ENCODE measurements at places on chromosomes 1 and 21. TPM values are rescaled to one million over a fixed set of nuclear protein-coding genes. Genes with fewer than 3 reads are reported as not detected.
A peak's percentile ranks its signal among the peaks of the same experiment; 100 is the strongest.

DNA sequence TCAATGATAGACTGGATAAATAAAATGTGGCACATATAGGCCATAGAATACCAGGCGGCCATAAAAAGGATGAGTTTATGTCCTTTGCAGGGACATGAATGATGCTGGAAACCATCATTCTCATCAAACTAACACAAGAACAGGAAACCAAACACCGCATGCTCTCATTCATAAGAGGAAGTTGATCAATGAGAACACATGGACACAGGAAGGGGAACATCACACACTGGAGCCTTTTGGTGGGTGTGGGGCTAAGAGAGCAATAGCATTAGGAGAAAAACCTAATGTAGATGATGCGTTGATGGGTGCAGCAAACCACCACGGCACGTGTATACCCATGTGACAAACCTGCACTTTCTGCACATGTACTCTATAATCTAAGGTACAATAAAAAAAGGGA, 883.4 kb upstream of the PRMT6 start:
- DNase-seq = no peak

GRCh38 chr1:49323925-49324540, 547.3 kb upstream of the BEND5 start:
- DNase-seq = no peak

DNA sequence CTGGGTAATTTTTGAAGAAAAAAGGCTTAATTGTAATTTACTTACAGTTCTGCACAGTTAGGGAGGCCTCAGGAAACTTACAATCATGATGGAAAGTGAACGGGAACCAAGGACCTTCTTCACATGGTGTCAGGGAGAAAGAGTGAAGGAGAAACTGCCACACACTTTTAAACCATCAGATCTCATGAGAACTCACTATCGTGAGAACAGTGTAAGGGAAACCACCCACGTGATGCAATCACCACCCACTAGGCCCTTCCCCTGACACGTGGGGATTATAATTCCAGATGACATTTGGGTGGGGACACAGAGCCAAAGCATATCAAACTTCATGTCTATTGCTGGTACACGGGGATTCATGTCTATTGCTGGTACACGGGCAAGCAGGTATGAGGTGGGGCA, 5.3 kb upstream of the SFT2D2 start:
- DNase-seq = no peak

- DNase-seq = peak; percentile 42
These were observed 83.4 kb downstream of the ASH1L start for GRCh38 chr1:155479205-155479604.

GRCh38 chr1:206551296-206551985, 44.1 kb downstream of the RASSF5 start:
- peak; percentile 52 for DNase-seq

GRCh38 chr1:42930178-42931107, 28.2 kb downstream of the SLC2A1 start:
- DNase-seq = no peak

GRCh38 chr1:145706086-145706664, 993 bp downstream of the PDZK1 start:
- DNase-seq = peak; percentile 24

GRCh38 chr21:43810505-43811261, 21.3 kb downstream of the RRP1 start:
- DNase-seq = peak; percentile 62

GRCh38 chr1:228021355-228022030, 14.7 kb downstream of the WNT3A start:
- DNase-seq = no peak

- DNase-seq = no peak
These were observed 330.5 kb upstream of the B3GALT2 start for GRCh38 chr1:193516755-193517388.

GRCh38 chr1:108824051-108824450, 32.8 kb downstream of the AKNAD1 start:
- DNase-seq = no peak

- no peak for DNase-seq
These were observed 15.2 kb upstream of the SLC25A34 start for GRCh38 chr1:15720861-15721260.

DNA sequence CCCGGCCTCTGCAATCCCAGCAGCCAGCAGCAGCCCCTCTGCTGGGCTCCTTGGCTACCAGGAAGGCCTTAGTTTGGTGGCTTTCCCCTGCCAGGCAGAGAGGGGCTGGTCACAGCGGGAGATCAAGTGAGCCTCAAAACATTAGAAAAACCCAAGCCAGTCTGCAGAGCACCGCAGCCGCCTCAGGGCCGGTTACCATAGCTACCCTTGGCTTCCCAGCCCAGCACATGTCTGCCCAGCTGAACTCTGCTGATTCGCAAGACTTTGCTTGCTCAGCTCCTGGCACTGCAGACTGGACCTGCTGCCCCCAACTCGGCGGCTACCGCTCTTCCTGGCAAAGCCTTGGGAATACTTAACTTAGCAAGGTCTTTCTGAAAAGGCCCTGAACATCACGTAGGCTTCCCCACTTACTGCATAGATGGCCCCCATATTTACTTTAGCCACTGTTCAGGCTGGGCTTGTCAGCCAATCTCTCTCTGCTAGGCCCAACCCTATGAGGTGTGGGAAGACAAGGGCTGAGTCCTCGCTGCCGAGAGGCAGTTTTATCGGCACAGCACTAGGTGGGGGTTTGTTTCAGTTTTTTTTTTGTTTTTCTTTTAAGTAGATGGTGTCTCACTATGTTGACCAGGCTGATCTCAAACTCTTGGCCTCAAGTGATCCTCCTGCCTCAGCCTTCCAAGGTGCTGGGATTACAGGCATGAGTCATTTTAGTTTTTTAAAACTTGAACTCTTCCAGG, 28.6 kb upstream of the PLEKHG5 start:
- DNase-seq = peak; percentile 81

The CAPN9 gene
- not detected for total RNA-seq

The S100A16 gene
- total RNA-seq = 406 TPM

The LIN28A gene
- total RNA-seq = not detected

All from fibroblast of the aortic adventitia (primary cell).